Fibroblast of skin of back (primary cell): ENCODE measurements at places on chromosomes 2 and 18.

GRCh38 chr2:215425021-215425782, 10.7 kb downstream of the FN1 start:
- peak; percentile 71 for DNase-seq

- no peak for DNase-seq
Observed at GRCh38 chr18:30271716-30272115, 770.8 kb downstream of the DSC3 start.

- DNase-seq = no peak
Observed at GRCh38 chr2:212712466-212712865, 173.9 kb upstream of the ERBB4 start.

- no peak for DNase-seq
Observed at GRCh38 chr18:45444040-45444439, 171.2 kb upstream of the SLC14A2 start.

DNA sequence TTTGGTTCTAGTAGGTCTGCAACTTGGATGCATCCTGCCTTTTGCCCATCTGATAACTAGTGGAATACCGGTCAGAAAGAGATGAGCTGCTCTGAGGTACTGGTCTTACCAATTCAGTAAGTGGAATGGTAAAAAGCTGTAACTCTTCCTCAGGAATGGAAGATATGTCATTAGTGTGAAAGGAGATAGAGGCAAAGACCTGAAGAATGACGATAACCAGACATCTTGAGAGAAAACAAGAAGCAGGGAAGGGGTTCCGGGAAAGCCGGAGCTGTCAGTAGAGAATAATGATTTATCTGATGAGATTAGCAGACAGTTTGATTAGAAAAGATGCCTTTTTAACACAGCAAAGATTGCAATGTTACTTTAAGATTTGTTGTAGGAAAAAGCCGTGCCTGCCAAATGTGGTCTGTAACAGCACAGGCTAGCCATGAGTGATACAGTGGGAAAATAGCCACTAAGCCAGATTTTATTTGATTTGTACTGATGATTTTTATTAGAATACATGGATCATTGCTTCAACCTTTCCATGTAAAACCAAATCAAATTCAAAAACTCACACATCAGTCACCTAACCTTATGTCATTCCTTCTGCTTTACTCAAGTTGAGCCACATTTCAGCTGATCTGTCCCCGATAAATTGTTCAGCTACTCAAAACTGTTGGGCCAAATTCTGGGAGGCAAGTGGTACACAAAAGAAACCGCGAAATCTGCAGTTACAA, 110.0 kb downstream of the TCF4 start:
- no peak for DNase-seq

DNA sequence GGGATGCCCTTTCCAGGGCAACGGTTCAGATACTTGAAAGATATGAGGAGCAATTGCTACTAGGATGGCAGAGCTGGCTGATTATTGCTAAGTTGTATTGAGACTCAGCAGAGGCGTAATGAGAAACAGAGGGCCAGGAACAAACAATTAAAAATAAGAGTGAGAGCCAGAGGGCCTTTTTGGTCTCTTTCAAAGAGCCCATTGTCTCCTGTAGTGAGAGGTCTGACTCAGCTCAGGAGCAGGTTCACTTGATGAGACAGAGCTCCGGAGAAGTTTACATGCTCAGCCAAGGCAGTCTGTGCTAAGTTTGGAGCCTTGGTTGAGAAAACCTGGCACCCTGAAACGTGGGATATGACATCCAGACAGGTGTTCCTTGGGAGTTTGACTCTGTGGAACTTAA, 303.9 kb upstream of the DLGAP1 start:
- no peak for DNase-seq
